ENCODE measurements at places on chromosomes 11 and 22.

- no peak for DNase-seq
These were observed 82.4 kb upstream of the BIRC3 start for GRCh38 chr11:102234779-102235439.

GRCh38 chr11:62577046-62577714, 3.5 kb upstream of the EEF1G start:
- no peak for DNase-seq

DNA sequence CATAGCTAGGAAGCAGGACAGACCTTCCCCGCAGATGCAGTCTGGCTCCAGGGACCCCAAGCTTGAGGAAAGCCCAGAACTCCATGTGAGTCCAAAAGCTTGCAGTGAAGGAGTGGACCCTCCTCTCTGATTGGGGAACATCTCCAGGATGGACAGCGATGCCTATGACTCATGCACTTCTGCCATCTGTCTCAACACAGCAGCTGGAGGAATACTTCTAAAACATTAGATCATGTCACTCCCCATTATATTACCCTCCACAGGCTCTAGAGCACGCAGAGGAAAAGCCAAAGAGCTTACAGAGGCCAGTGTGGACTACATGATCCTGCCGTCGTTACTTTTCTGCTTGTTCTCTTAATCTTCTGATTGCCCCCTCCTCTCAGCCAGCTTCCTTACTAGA, 605.7 kb downstream of the INSC start:
- no peak for DNase-seq

DNA sequence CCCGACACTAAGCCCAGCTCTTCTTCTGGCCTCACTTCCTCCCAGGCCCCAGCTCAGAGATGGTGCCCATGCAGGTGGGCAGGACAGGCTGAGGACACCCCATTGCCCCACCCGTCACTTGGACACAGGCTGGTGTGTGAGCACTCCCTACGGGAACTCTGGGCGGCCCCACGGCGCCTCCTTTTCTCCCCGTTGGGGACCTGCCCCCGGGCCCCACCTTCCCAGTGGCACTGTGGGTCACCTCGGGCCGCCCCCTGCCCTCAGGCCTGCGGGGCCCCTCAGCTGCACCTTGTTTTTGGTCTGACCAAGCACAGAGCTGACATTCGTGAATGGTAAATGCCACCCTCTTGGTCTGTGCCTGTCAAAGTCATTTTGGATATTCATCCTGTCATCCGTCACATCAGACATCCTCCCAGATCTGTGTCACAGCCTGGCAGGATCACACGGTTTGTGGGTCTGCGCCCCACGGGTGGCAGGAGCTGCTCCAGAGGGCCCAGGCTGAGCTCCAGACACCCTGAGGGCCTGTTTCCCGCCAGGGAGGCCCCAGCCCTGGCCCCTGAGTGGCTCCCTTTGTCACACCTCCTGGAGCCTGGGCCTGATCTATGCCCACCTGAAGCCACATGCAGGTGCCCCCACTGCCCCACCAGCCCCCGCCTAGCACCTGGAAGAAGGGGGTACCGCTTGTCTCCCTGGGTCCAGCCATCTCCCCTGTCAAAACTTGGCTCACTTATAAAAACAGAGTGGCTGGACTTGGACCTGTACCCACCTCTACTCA, 1188.5 kb downstream of the BRD1 start:
- DNase-seq, result no peak

DNA sequence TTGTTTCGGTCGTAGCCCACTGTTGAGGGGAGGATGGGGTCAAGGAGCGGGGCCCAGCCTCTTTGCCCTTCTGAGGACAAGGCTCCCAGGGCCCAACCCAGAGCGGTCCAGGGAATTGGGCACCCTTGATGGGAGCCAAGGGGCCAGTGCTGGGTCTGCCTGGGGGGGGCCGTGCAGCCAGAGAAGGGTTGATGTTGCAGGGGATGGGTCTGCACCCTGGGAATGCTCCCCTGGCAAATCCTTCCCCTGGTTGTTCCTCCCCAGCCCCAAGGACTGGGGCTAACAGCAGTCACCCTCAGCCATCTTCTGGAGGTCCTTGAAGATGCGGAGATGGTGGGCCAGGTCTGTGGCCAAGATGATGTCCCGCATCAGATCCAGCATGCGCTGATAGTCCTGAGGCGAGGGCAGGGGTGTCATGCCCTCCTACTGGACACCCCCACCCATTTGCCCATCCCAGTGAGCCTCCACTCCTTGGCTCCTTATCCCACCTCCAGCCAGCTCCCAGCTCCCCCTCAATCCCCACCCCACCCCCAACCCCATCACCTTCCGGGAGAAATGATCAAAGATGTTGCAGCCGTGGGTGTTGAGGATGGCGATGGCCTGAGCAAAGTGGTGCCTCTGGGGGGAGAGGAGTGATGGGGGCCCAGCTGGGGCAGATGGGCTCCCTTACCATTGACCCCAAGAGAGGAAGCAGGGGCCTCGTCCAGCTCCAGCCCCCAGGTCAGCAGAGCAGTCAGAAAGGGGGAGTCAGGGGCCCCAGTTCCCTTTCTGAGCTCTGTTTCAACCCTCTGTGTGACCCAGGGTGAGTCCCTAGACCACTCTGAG, 95.0 kb downstream of the PDE2A start:
- no peak for DNase-seq

DNA sequence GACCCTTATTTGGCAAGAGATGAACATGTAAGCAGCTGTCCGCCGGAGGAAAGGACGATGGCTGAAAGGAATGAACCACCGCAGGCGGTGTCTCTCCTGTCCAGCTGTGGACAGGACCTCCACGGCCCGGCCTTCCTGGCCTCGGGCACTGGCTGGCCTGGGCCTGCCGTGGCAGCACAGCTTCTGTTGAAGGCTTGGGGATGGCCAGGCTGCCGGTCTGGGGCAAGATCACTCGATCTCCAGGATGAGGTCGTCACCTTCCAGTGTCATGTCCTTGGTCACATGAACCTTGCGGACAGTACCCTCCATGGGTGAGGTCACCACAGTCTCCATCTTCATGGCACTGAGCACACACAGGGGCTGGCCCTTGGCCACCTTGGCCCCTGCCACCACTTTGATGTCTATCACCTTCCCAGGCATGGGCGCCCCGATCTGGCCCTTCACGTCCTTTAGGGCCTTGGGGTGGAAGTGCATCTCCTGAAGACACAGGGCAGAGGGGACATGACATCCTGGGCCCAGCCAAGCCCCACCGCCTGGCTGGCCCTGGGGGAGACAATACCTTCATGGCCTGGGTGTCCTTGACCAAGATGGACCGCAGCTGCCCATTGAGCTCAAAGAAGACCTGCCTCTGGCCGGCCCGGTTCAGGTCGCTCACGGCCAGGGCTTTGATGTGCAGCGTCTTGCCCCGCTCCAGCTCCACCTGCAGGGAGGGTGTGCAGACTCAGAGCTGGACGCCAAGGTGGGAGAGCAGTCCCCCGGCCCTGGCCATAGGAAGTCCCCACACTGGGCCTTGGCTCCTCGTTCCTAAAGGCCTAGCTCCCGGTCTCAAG, 5.6 kb downstream of the RCE1 start:
- DNase-seq, result no peak

DNA sequence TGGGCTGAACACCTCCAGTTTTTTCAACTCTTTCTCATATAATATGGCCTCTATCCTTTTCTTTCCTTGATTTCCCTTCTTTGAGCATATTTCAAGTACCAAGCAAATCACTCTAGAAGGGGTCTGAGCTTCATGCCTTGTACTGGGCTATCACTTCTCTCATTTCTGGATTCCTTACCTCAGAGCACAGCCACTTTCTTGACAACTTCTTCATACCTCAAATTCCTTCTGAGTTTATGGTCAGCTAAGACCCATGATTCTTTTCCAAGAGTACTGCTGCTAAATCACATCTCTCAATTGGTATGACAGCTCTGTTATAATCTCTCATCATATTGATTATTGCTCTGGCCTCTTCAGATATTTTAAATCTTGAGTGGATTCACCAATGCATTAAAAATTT, 224.8 kb upstream of the ZBED5 start:
- no peak for DNase-seq

DNA sequence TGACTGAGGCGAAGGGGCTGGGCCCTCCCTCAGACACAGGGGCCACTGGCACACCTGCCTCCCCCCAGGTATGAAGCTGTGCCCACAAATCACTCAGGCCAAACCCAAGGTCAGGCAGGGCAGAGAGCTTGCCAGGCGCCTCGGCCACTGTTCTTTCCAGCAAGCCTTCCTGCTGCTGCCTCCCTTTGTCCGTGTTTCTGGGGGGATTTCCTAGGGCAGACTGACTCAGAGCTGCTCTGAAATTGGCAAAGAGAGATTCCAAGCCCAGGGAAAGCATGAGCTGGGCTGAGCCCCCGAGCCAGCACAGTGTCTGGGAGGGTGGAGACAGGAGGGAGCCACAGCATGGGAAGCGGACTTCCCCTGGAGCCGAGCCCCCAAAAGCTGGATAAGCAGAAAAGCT, 33.2 kb downstream of the PPP2R1B start:
- DNase-seq, result no peak

DNA sequence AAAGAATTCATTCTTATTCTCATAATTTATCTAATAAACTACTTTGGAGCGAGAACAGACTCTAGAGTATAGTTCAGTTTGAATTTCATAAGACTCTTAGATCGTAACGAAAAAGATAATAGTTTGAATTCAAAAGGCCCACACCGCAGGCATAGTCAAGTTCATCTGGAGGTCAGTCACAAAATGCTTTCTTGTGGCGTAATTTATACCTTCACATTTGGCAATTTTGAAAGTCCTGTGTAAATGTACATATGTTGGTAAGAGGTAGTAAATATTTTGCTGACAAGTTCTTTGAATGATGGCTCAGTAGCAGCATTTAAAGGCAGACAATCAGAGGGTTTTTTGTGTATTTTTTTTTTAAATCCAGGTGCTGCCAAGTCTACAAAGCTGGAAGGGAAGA, 88.1 kb downstream of the TEAD1 start:
- no peak for DNase-seq

GRCh38 chr11:37967635-37968034, 1369.6 kb upstream of the RAG2 start:
- no peak for DNase-seq

DNA sequence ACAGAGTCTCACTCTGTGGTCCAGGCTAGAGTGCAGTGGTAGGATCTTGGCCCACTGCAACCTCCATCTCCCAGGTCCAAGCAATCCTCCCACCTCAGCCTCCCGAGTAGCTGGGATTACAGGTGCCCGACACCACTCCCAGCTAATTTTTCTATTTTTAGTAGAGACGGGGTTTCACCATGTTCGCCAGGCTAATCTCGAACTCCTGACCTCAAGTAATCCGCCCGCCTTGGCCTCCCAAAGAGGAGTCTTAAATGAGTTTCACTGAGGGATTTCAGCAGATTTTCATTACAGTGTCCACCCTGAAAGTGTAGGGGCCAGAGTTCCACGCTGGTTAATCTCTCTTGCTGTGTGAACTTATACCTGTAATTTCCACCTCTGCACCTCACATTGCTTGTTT, 412 bp upstream of the RPS3 start:
- no peak for DNase-seq

DNA sequence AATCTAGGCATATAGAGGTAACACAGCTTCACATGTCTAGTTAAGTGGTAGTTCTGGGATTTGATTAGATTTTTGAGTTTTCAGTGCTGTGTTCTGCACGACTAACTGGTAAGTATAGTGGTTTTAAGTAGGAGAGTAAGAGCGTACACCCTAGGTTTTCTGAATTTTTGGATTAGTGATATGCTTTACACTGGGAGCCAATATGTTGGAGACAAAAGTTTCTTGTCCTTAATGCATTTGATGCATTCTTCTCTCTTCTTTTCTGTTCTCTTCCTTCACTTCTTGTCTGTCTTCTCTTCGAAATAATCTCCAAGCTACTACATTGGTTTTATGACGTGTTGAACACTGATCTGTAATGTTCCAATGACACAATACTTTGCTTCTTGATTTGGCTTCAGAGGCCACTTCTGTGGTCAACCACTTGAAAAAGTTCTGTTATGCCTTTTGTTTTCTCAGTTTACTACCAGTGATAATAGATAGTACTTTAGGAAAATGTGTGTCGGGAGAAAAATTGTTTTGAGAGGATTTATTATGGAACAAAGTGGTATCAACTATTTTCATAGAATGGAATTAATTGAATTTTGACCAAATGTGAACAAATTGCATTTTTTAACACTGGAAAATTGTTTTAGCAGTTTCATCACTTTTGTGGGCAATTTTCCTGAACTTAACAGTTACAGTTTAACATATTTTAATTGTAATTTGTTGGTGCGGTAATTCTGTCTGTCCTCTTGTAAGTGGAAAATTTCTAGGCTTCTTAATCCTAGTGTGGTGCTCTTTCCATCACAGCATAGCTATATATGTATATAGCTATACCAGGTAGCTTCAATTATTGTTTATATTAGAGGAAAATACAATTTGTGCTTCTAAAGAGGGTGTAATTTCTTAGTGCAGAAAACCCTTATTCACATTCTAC, 2.6 kb downstream of the PDE3B start:
- peak; percentile 23 for DNase-seq

DNA sequence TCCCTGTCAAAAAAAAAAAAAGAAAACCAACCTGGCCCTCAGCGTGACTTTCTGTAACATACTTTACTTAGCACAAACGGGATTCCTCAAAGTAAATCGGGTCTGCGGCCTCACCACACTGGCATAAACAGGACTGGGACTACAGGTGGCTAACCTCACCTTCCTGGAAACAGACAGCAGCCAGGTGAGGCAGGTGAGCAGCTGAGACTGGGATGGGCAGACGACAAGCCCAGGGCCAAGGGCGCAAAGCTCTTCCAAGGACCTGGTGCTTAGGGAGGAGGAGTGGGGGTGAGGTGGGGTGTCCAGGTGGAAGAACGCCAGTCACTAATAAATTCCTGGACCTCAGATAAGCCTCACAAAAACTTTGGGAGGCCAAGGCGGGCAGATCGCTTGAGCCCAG, 15.0 kb downstream of the CPT1A start:
- no peak for DNase-seq

- no peak for DNase-seq
These were observed 8.7 kb upstream of the GDPD5 start for GRCh38 chr11:75534259-75535069.

GRCh38 chr11:119532551-119532950, 109.6 kb upstream of the THY1 start:
- DNase-seq, result no peak

GRCh38 chr22:22375576-22376351, 131.2 kb downstream of the VPREB1 start:
- DNase-seq, result no peak

DNA sequence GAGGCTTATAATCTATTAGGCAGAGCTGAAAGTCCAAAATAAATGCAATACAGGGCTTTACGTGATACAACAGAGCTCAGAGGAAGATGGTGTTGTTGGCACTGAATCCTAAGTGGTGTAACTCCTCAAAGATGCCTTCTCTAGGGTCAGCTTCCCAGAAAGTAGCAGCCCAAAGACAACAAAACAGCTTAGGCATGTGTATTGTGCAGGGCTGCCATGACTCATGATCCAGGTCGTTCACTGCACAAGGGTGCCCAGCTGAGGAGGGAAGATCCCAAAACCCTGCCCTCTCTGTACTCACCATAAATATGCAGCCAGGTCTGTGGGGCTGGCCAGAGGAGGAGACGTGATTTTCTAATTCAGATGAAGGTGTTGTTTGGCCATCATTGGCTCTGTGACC, 59.4 kb upstream of the NNMT start:
- DNase-seq, result no peak

GRCh38 chr22:40281717-40282116, 64.6 kb upstream of the ADSL start:
- no peak for DNase-seq

- no peak for DNase-seq
These were observed 97.7 kb downstream of the NXPE2 start for GRCh38 chr11:114775875-114776621.

- no peak for DNase-seq
These were observed 9.3 kb downstream of the UPK3A start for GRCh38 chr22:45294030-45294429.

All from CD4-positive, alpha-beta T cell treated with Interleukin-4 for 4 hours (primary cell).